Activated T-cell treated with anti-CD3 and anti-CD28 coated beads, Interleukin-2, amount 50 U/mL, for 72 hours (primary cell): ENCODE measurements at places on chromosomes 6 and 20.

DNA sequence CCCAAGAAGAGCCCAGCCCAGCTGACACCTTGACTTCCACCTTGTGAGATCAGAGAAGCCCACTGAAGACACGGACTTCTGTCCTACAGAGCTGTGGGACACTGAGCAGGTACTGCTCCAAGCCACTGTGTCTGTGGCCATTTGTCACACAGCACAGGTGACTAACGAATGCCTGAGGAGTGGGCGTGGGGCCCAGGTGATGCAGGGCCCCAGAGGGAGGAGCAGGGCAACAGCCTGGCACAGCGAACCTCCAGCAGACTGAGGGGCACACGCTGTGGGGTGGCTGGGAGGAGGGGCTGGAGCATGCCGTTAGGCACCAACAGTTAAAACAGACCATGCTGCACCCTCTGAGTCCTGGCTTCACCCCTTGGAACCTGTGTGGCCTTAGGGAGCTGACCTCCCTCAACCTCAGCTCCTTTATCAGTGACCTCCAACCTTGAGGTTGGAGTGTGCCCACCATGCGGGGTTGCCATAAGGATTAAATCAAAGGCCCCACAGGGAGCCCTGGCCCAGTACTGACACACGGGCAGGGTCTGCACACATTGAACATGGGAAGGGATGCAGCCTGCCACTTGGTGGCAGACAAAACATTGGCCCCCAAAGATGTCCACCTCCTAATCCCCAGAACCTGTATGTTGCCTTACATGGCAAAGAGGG, 119.9 kb upstream of the CST7 start:
- no peak for DNase-seq

GRCh38 chr20:14093652-14094051, 98.3 kb downstream of the MACROD2 start:
- DNase-seq: no peak

DNA sequence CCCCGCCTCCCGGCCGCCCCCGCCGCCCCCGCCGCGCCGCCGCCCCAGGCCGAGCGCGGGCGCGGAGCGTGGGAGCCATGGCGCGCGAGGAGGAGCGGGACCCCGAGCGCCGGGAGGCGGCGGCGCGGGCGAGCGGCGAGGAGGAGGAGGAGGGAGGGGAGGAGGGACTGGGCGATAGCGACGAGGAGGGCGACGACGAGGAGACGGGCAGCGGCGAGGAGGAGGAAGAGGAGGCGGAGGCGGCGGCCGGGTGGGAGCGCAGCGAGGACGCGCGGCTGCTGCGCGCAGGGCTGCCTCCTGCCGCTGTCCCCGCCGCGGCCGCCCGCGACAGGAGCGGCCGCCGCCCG, at the start of gene SLC24A3:
TSS of gene SLC24A3 (plus strand) at position 174 of the 347 bp plus-strand sequence.
- DNase-seq: no peak

DNA sequence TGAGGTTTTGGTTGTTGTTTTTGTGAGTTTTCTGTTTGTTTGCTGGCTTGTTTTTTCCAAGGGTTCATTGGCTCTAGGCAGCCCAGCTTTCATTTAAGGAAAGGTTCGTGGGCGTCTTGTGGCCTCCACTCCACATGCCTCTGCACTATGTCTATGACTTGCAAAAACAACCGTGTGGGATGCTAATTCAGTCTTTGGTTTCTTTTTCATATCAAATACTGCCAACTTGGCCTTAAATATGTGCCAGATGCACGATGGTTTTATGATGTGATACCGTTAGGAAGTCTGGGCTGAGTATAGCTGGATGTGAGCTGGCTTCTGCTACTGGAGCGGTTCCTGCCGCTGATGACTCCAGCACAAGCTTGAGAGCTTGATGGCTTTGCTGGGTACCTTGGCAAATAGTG, 96.3 kb downstream of the BMP2 start:
- no peak for DNase-seq

- DNase-seq: no peak
Measured at GRCh38 chr6:108591040-108591816, 30.5 kb downstream of the FOXO3 start.
